ENCODE measurements at places on chromosomes 16 and 17. TPM values are rescaled to one million over a fixed set of nuclear protein-coding genes. Genes with fewer than 3 reads are reported as not detected.
A peak's percentile ranks its signal among the peaks of the same experiment; 100 is the strongest.

- peak; percentile 1 for DNase-seq
- H3K4me1 ChIP-seq: no peaks in the 10 kb centered on the region
- no peak overlapping the region for H3K27ac ChIP-seq
These were observed 121.0 kb upstream of the IRX3 start for GRCh38 chr16:54407596-54407995.

- no peak overlapping the region for H3K4me3 ChIP-seq
- peaks cover 28% of the 10 kb centered on the region for H3K27me3 ChIP-seq
These were observed 24.6 kb upstream of the SPNS2 start for GRCh38 chr17:4474093-4474492.

DNA sequence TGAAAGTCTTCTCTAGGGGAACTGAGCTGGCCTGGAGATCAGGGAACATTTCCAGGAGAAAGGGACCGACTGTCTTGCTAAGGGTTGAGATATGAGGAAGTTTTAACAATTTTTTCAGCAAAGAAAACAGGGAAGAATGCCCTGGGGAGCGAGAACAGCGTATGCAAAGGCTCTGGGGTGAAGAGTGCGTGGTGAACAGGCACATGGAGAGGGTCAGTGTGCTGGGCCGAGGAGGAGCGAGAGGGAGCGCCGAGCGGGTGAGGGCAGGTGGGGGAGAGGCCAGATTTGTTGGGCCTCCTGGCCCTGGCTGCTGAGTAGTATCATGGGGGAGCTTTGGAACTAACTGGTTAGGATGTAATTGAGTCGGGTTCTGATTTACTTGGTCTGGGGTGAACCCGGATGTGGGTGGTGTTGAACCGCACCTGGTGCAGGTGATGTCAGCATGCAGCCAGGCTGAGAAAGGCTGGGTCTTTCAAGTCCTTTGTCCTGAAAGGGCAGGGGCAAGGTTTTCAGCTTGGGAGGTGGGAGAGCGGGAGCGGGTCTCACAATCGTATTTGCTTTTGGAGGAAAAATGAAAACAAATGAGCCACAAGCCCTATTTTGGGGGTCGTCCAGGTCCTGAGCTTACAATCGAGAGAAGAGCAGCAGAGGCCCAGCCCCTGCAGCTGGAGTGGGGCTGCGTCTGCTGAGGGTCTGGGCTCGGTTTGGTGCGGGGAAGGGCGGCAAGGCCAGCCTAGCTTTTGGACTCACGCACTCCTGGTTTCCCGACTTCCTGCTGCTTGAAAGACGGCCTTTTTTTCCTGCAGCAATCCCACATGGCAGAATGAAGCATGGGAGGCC, 11.1 kb upstream of the WFDC1 start:
- DNase-seq: no peak
- H3K4me1 ChIP-seq: peaks cover 15% of the 10 kb centered on the region

DNA sequence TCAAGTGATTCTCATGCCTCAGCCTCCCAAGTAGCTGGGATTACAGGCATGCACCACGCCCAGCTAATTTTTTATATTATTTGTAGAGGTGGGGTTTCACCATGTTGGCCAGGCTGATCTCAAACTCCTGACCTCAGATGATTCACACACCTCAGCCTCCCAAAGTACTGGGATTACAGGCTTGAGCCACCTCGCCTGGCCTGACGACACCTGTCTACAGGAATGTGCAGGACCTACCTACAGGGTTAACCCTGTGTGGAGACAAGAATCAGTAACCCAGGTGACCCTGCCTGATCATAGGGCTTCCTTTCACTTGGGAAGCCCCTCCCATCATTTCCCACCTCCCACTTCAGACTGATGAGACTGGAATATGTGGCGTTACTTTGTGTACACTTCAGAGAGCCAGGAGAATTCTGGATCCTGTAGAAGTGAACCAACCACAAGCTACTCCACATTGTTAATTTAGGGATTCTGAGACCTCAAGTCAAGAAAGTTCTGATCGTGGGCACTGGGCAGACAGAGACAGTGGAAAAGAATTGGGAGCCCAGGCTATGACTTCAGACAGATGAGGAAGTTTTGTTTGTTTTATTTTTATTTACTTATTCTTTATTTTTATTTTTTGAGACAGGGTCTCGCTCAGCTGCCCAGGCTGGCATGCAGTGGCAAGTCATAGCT, 5.7 kb upstream of the MILR1 start:
- H3K27ac ChIP-seq: no peak overlapping the region
- no peak for DNase-seq
- no peaks in the 10 kb centered on the region for H3K36me3 ChIP-seq
- no peaks in the 10 kb centered on the region for H3K4me1 ChIP-seq
- no peak overlapping the region for H3K4me3 ChIP-seq

DNA sequence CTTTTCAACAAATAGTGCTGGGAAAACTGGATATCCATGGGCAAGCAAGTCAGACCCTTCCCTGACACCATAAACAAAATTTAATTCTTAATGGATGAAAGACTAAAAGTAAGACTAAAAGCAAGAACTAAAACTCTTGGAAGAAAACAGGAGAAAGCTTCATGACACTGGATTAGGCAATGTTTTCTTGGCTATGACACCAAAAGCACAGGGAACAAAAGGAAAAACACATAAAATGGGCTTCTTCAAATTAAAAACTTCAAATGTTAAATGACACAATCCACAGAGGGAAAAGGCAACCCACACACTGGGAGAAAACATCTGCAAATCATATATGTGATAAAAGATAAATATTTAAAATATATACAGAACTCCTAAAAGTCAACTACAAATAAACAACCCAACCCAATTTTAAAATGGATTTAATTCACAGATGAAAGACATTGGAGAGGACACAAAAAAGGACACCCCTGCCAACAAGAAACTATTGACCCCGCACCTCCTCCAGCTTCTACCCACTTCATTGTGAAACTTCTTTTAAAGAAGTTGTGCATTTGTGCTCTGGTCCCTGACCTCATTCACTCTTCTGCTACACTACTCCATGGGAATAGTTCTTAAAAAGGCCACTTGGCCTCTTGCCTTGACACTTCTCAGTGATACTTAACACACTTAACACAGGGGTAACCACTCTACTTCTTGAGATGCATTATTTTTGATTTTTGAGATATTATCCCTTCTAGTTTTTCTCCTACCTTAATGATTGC, 80.3 kb downstream of the TRIM37 start:
- H3K27ac ChIP-seq: no peak overlapping the region
- DNase-seq: no peak
- H3K4me1 ChIP-seq: peaks cover 2% of the 10 kb centered on the region
- no peaks in the 10 kb centered on the region for H3K27me3 ChIP-seq
- no peak overlapping the region for H3K4me3 ChIP-seq

Gene CA10
- polyA plus RNA-seq: not detected

All from IMR-90 (cell line).